ENCODE measurements at places on chromosomes 2 and 18.

DNA sequence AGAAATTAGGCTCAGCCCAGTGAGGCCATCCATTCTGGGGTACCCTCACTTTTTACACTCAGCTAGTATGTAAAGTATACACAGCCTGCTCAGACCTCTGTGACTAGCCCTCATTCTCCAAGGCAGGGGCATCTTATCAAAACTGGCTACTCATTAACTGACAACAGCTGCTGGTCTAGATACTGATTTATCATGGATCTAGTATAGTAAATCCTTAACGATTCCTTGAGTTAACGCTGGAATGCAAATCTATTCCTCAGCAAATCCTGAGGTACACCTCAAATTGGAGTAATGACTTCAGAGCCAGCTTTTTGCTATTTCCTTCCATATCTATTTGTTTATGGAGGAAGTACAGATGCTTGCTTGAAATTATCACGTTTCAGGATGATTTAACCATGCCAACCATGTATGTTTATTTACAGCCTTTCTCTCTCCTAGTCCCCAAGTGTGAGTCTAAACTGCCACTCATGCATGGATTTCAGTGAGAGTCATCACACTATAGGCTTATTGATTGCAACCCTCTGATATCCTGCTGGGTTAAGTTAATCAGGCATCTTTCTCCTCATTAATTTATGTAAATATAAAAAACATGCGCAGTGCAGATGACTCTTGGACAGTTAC, 70.2 kb upstream of the DOK6 start:
- no peak for DNase-seq

- DNase-seq: no peak
Measured at GRCh38 chr2:58649756-58650155, 408.6 kb upstream of the FANCL start.

DNA sequence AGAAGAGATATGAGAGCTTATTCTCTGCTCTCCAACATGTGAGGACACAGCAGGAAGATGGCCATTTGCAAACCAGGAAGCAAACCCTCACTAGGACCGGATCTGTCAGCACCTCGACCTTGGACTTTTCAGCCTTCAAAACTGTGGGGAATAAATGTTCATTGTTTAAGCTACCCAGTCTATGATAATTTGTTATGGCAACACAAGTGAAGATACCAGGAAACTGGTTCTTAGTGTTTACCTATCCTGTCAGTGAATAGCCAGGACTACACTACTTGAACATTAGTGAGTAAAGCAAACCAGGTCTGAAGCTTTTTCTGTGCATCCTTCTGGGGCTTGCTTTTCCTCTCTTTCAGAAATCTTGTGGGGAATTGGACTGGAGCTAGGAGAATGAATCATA, 44.4 kb upstream of the BARD1 start:
- no peak for DNase-seq

GRCh38 chr18:30527226-30527625, 515.3 kb downstream of the DSC3 start:
- no peak for DNase-seq

DNA sequence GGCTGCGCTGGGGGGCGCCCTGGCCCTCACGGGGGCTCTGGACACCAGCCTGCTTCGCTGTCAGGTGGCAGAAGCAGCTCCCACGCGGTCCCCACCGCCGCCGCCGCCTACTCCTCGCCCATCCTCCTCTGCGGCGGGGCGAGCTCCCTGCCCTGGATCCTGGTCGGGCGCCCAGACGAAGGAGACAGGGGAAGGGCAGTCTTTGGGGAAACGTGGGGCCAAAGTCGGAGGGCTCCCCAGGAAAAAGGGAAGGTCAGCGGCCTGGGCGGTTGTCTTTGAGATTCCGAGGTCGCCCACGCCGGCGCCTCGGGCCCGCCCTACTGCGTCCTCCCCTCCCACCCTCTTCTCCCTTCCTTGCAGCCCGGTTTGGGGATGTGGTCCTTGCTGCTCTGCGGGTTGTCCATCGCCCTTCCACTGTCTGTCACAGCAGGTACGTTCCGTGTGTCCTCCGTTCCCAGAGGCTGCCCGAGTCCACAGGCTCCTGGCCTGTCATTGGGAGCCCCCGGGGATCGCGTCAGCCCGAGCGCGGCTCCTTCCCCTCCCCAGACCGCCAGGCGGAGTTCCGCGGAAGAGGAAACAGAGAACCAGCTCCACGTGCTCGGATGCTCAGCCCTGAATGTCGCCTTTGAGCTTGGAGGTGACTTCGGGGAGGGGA, 800 bp downstream of the IL1RL2 start:
- no peak for DNase-seq

GRCh38 chr18:47882641-47883040, 47.8 kb downstream of the SMAD2 start:
- no peak for DNase-seq

DNA sequence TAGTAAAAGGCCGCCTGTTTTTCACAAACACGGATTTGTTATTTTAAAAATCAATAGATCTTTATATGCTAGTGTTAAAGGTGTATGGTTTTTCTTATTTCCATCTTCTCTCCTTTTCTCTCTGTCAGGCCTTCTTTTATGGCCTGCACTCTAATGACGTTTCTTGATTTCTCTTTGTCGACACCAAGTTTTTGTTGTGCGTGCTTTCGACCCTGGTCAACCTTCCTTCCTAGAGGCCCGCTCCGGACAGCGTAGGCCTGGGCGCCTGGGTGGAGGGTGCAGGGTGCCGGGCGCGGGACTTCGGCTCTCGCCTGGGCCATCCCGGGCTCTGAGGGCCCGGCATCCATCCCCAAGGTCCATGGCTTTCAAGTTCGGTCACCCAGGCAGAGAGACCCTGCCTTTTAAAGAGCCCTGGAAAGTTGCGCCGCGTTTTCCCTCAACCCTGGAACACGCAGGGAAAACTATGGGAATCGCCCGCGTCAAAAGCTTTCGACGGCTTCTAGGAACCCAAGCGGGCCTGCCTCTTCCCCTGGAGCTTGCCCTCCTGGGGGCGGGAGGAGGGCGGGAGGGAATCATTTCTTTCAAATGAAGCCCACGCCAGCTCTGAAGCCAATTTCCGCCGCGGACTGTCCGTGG, 4.1 kb upstream of the SATB2 start:
- DNase-seq: no peak

All from activated B cell treated with CpG ODN at 0.5 μM for 24 hours (primary cell).